Stimulated activated CD8-positive, alpha-beta memory T cell treated with anti-CD3 and anti-CD28 coated beads, Interleukin-7, amount 100 ng/mL, for 1 hour (primary cell): ENCODE measurements at places on chromosomes 11 and 22.
A peak's percentile ranks its signal among the peaks of the same experiment; 100 is the strongest.

- DNase-seq = no peak
Measured at GRCh38 chr11:45298718-45299117, 12.6 kb upstream of the SYT13 start.

- no peak for DNase-seq
Measured at GRCh38 chr11:1771700-1772099, 8.0 kb upstream of the CTSD start.

- no peak for DNase-seq
Measured at GRCh38 chr22:27195094-27195493, 537.7 kb downstream of the MIAT start.

DNA sequence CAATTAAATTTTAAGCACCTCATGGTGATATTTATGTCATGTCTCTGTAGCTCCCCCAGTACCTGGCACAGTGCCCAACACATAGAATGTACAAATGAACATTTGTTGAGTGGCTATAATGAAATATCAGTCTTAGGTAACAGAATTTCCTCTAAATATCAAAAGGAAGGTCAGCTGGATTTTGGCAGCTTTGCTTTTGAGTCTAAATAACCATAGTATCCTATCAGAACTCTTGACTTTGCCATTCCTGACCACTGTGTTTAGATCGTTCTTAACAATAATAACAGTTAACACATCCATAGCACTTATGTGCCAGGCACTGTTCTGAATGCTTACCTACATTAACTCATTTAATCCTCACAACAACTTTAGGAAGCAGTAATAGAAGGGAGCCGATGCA, 26.6 kb downstream of the TMEM123 start:
- no peak for DNase-seq

DNA sequence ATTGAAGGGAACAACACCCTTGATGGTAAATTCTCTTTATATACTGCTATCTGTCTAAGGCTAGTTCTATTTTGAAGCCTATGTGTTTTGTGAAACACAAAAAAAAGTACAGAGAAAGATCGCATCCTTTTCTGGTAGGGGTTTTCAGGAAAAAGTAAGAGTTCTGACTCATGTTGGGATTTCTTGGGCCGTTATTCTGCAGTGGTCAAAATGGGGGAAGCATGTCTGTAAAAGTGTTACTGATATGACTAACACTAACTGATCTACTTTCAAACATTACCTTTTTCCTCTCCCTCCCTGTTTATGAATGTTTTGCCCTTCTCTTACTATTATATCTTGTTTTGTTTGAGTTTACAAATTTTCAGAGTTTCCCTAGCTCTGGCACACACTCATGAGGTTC, 53.9 kb downstream of the CTNND1 start:
- no peak for DNase-seq

- no peak for DNase-seq
Measured at GRCh38 chr22:25840167-25840566, 98.2 kb downstream of the MYO18B start.

GRCh38 chr11:111378861-111379601, at the start of gene POU2AF1:
Gene POU2AF1 (minus strand): TSS chr11:111379275. CDS start chr11:111379177, 98 bp downstream.
- DNase-seq = peak; percentile 12

- DNase-seq = no peak
Measured at GRCh38 chr11:94066901-94067429, 45.8 kb downstream of the HEPHL1 start.

- DNase-seq = no peak
Measured at GRCh38 chr11:5274395-5274794, 4.7 kb upstream of the HBE1 start.

DNA sequence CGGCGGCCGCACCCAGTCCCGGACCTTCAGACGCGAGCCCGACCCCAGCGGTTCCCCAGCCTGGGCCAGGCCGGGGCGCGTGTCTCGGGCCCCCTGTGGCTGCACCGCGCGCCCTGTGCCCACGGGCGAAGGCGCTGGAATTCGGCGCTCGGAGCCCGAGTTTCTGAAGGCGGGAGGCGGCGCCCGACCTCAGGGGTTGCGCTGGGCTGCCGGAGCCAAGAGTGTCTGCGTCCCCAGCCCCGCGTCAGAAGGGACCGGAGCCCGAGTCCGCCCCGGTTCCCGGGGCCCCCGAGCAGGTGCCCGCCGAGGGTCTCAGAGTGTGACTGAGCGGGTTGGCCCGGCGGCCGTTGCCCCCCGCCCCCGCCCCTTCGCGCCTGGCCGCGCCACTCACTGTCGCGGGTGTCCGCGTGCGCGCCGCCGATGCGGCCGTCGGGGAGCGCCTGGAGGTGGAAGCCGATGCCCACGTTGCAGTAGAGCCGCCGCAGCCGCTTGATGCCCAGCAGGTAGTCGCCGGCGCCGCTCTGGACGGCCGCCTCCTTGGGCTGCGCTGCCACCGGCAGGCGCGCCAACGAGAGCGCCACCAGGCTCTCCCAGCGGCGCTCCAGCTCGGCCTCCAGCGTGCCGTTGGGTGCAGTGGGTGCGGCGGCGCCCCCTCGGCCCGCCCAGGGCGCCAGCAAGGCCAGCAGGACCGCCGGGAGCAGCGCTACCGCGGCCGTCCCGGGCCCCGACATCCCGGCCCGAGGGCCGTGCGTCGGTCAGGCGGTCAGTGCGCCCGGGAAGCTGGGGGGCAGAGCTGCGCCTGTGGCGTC, 583 bp downstream of the FGF4 start:
- no peak for DNase-seq

DNA sequence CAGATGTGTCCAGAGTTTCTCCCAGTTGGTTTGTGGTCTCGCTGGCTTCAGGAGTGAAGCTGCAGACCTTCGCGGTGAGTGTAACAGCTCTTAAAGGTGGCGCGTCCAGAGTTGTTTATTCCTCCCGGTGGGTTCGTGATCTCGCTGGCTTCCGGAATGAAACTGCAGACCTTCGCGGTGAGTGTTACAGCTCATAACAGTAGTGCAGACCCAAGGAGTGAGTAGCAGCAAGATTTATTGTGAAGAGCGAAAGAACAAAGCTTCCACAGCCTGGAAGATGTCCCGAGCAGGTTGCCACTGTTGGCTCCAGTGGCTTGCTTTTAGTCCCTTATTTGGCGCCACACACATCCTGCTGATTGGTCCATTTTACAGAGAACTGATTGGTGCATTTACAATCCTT, 1.8 kb upstream of the PGA3 start:
- no peak for DNase-seq

DNA sequence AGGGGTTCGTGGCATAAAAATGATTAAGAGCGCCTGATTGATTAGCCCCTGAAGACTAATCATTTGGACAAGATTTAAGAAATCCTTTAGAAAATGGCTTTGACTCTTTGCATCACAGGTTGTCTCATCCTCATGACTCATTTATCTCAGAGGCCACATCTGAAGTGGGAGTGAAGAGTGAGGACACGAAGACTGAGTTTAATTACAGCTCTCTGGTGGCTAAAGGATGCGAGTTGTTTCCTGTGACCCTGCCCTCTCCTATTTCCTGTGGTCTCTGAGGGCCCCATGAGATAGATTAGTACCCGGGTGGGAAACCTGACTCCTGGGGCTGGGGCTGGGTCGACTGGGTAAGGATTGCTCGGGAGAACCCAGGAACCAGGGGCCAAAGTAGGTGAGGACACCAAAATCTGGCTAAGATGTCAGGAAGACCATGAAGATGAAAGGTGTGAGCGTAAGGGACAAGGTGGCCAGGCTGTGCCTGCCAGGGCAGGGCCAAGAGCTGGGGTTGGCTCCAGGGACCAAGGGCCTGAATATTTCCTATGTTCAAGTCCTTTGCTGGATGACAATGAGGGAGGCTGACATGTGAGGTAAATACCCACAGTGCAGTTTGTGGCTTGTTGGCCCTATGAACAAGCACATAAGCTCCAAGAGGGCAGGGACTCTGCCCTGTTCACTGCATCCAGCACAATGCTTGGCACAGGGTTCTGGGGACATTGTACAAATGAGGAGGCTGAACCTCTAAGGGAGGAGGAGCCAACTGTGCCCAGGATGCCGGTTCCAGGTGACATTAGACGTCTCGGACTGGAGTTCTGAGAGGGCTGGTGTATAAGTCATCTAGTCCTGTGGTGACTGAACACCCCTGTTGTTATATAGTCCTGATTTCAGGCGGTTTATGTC, 3.6 kb downstream of the OTOG start:
- DNase-seq = no peak

- DNase-seq = no peak
Measured at GRCh38 chr22:45468872-45469271, 33.8 kb upstream of the FBLN1 start.

DNA sequence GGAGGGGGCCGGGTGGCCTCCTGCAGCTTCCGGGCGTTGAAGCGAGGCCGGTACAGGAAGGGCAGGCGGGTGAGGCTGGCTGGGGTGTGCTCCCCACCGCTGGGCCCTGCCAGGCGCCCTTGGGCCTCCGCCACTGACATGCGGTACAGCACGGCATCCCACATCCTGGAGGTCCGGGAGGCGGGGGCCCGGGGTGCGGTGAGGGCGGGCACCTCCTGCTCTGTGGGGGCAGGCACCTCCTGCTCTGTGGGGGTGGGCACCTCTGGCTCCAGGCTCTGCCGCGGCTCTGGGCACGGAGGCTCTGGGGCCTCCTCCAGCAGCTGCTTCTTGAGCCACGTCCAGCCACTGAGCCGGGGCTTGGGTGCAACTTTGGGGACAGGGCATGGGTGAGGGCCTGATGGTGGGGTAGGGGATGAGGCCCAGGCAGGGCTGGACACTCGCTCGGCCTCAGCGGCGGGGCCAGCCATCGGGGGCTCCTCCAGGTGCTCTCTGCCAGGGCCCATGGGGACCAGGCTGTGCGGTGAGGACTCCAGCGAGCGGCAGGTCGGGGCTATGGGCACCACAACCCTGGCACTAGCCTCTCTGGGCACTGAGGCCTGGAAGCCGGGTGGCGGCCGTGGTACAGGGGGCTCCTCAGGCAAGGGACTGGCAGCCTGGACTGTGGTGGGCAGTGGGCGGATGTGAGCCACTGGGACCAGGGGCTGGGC, 2.3 kb downstream of the PRR33 start:
- peak; percentile 50 for DNase-seq

DNA sequence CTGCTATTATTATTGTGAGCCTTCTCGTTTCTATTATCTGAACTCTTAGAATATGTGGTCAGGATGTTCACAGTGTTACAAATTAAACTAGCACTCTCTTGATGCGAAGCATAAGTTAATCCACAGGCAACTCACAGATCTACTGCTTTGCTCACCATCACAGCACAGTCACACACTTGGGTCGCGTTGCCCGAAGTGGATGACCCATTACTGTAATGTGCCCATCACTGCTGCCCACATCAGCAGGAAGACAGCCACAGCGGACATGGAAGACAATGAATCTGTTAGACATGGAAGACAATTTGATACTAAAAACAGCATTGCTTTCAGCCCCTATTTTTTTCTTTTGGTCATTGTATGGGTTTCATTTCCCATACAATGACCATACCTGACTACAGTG, 216.4 kb upstream of the B3GAT1 start:
- no peak for DNase-seq

DNA sequence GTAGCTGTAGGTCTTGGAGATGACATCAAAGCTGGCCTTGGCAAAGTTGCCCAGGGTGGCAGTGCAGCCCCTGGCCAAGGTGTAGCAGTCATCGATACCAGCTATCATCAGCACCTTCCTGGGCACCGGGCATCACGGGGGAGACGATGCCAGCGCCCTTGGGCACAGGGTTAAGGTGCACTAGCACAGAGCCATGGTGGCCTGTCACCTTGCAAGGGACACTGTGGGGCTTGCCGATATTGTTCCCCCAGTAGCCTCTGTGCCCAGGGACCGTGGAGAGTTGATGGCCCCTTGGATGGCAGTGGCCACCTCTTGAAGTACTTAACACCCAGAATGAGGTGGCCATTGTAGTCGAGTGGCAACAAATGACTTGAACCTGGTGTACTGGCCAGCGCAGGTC, 44.4 kb upstream of the FTH1 start:
- DNase-seq = no peak
